ENCODE measurements at places on chromosomes 7 and 10.
A peak's percentile ranks its signal among the peaks of the same experiment; 100 is the strongest.

DNA sequence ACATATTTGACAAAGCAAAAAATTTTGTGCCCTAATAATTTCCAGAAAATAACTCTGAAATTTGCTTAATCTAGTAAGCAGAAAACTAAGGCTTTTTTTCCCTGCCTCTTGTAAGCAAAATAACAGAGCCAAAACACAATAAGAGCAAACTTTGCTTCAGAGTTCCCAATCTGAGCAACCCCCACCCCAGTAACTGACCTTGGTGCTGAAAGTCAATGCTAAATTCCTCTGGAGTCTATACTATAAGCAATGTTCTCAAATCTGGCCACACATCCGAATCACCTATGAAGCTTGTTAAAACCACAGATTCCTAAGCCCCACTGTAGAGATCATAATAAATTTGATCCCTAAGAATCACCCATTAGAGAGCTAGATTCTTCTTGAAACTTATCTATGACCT, 150.5 kb downstream of the ELAPOR2 start:
- no peak for DNase-seq

- DNase-seq, result no peak
Observed at GRCh38 chr7:7862393-7862792, 106.2 kb upstream of the GLCCI1 start.

- no peak for DNase-seq
Observed at GRCh38 chr10:15518250-15518649, 147.2 kb upstream of the FAM171A1 start.

DNA sequence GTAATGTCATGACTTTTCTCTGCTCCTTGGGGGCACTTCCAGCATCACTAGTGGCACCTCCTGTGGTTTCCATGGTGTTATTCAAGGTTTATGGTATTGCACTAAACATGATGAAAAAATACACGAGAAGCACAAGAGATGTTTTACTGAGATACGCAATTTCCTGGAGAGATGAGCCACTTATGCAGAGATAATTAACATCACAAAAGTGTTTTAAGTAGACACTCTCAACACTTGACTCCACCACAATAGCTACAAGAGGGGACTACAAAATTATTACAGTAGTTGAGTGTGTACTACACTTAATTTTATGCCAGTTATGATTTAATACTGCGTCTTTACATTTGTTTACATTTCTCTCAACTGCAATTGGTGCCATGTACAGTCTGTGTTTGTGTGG, 906.7 kb downstream of the DNAJB9 start:
- DNase-seq, result no peak

DNA sequence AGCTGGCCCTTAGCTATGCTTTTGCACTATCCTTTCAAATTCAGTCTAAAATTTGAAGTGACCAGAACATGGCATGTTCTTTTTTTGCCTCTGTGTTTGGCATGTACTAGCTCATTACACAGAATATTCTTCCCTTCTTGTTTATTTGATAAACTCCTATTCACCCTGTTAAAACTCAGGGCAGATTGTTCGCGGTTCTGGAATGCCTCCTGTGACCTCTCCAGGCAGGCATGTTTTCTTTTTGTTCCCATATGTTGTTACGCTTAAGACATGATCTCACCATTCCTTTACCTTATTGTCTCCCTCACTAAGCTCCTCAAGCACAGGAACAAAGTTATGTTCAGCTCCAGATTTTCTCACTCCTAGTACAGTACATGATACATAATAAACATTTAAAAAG, 181.7 kb downstream of the CCSER2 start:
- DNase-seq, result no peak

- no peak for DNase-seq
Observed at GRCh38 chr7:114444196-114444595, 29.6 kb downstream of the FOXP2 start.

GRCh38 chr10:131580674-131581073, 269.2 kb upstream of the TCERG1L start:
- DNase-seq, result no peak

- DNase-seq, result no peak
Observed at GRCh38 chr7:140317597-140317996, 80.7 kb downstream of the SLC37A3 start.

GRCh38 chr7:136891850-136892249, 23.4 kb downstream of the CHRM2 start:
- DNase-seq, result no peak

GRCh38 chr7:108000875-108001763, 1.8 kb downstream of the LAMB1 start:
- DNase-seq, result no peak

DNA sequence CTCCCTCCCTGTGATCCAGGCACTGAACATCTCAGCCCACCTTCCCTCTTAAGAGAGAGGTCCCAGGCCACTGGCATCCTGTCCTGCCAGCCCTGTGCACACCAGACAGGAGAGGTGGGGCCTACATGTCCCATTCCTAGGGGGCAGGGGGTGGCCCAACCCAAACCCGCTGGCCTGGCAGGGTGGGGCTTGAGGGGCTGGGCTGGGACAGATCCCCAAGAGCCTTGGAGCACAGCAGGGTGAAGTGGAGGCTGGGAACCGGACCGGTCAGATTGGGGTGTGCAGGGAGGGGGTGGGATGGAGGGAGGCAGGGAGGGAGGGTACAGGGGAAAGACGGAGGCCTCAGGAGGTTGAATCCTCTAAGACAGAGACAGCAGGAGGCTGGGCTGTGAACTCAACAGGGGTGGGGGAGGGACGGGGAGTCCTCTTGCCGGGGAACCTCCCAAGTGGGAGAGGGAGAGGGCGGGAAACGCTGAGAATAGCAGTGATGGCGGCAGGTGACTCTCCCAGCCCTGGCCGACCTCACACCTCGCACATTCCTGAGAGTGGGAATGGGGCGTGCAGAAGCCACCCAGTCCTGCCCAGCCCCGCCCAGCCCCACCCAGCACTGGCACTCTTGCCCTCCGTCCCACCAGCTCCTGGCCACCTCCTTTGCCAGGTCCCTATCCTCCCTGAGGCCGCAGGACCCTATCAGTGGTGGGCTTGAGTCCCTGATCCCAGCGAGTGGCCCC, 6.7 kb downstream of the TSC22D4 start:
- DNase-seq, result no peak

- no peak for DNase-seq
Observed at GRCh38 chr7:150824379-150825177, 24.0 kb downstream of the TMEM176A start.

DNA sequence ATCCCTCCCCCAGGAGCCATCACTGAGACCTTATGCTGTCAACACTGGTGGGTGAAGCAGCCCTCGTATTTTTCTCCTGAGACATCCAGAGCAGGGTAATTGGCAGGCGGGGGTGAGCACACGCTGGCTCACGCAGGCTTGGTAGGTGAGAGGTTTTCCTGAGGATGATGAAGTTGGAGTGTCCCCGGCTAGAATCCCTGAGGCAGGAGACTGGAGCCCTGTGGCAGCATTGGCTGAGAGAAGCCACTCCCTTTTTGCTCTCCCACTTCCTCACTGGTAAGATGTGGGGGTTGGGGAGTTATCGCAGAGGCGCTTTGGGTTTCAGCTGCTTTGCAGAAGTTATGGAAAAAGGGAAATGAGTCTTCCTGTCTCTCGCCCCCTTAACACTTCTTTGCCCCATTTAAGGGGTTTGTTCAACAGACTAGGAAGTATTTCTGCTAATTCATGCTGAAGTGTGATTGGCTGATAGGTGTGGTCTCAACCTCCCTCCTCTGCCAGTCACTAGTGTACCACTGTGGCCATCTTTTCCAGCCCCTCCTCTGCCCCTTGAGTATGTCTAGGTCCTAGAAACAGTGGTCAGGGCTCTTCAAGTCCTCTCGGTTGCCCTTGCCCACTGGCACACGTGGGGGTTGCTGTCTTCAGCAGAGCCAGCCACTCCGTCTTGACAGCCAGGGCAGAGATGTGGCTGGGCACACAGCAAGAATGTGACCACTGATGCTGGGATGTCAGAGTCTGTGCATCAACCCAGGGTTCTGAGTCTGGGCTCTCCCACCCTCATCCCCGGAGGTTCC, 5.7 kb downstream of the ARPC1B start:
- DNase-seq, result peak; percentile 63

GRCh38 chr10:132579027-132579859, 41.7 kb downstream of the INPP5A start:
- DNase-seq, result no peak

GRCh38 chr7:55308186-55308929, 56.8 kb upstream of the LANCL2 start:
- DNase-seq, result no peak

GRCh38 chr7:56078196-56078595, 14.1 kb downstream of the SUMF2 start:
- no peak for DNase-seq

- DNase-seq, result peak; percentile 64
Observed at GRCh38 chr10:77846718-77847311, 79.7 kb downstream of the DLG5 start.

- DNase-seq, result no peak
Observed at GRCh38 chr10:32556783-32557395, 110.9 kb downstream of the CCDC7 start.

- no peak for DNase-seq
Observed at GRCh38 chr10:16856092-16856491, 38.9 kb upstream of the RSU1 start.

- no peak for DNase-seq
Observed at GRCh38 chr7:110790992-110791391, 299.9 kb upstream of the LRRN3 start.

DNA sequence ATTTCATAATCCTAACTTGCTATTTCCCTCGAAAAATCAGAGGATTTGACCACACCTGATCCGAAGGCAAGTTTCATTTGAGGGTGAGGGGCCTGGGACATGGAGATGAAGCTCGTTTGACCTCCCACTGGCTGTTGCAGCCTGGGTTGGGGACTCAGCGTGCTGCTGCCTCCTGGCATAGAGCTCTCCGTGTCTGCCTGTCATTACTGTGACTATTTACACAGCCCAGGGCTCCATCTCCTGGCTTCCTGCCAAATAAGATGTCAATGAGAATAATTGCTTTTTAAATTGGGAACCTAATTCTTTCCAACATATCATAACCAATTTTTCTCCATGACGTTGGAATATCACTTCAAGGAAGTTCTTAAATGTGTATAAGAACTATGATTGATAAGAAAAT, 139.3 kb upstream of the COBL start:
- DNase-seq, result no peak

GRCh38 chr10:51403521-51403920, 295.9 kb downstream of the CSTF2T start:
- no peak for DNase-seq

GRCh38 chr7:138459413-138460175, 465 bp upstream of the TRIM24 start:
- DNase-seq, result peak; percentile 98

GRCh38 chr10:106395041-106395749, 769.3 kb downstream of the SORCS1 start:
- no peak for DNase-seq

DNA sequence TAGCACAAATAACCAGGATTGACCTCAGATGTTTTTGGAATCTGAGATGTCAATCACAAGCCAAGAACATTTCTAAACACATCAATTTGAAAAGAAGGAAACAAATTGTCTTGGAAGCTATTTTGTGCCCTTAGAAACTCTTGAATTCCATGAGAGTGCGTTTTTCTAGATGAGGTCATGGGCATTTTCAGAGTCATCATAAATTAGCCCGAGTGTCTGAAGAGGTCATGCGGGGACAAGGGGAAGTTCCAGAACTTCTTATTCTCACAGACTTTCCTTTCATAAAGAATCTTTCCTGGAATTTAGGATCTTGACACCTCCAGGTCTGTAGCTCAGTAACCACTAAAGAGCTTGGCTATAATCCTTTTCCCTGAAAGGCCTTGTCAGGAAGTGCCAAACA, 28.2 kb downstream of the IL2RA start:
- no peak for DNase-seq

DNA sequence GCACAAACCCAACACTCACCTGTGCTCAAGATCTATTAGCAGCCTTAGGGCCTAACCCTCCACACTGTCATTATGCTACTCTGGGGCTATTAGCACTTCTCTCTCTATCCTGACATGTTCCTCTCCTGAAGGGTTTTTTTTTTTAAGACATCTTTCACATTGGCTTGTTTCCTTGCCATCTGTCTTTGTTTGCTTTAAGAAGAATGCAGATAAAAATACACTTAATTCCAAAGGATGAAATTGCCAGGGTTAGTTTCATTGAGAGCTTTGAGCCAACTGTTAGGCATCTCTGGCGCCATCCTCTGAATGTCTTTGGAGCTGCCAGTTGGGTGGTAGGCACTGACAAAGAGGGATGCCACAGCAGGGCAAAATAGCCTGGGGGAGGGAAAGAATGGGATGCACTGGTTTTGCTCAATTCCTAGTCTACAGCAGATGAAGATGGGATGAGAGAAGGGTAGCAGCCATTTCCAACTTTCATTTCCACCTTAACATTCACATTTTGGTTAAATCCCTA, 399.2 kb downstream of the SORCS1 start:
- DNase-seq, result no peak

DNA sequence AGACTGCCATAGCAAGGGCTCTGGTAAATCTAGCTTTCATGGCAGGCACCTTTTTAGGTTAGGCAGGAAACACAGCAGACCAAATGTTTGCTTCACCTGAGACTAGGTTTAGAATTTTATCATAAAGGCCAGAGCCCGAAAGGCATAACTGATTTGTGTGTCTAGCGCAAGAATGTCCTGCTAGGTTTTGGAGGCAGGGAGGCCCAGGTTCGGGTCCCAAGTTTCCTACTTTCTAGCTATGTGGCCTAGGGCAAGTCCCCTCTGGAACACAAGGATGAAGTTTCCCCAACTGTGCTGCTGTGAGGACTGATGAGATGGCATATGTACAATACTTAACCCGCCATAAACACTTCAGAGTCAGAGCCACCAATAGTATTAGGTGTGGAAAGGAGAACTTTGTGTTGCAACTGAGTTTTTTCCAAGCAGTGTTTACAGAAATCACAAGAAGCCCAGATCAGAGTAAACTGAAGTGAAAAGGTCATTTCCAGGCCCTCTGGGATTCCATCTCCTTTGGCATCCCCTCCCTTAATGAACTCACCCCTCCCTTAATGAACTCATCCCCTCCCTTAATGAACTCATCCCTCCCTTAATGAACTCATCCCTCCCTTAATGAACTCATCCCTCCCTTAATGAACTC, 244.9 kb downstream of the SKAP2 start:
- DNase-seq, result no peak

DNA sequence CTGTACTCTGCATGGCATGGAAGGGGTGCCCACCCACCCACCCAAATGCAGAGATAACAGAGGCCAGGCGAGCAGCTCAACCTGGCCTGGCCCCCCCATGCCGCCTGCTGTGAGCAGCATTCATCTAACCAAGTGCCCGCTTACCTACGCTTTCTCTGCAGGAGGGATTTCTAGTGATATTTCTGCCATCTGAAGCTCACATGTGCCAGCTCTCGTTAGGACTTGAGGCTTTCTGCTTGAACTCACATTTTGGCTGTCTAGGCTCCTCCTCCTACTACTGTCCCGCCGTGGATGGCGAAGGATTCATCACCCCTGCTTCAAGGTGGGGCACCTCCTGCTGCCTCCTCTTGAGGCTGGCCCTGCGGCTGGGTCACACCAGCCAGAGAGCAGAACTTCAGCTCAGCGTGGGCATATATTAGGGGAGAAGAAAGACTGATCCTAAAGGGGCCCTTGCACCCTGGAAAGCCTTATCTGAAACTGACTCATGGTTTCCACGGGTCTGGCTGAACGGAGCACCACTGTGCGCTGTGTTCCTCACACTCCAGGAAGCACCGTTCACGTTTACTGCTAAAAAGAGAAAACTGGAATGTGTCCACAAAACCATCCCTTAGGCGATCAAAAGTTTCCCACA, 45.5 kb downstream of the CTBP2 start:
- no peak for DNase-seq
